ENCODE measurements at places on chromosomes 6 and 20.

GRCh38 chr6:39357998-39358686, 35.6 kb upstream of the KCNK16 start:
- no peak for DNase-seq

DNA sequence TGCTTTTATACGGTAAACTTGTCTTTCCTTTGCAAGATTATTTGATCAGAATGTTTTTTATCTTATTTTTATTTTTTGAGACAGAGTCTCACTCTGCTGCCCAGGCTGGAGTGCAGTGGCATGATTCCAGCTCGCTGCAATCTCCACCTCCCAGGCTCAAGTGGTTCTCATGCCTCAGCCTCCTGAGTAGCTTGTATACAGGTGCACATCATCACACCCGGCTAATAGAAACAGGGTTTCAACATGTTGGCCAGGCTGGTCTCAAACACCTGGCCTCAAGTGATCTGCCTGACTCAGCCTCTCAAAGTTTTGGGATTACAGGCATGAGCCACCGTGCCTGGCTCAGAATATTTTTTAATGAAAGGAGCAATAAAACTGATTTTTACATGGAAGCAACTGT, 8.9 kb upstream of the LPIN3 start:
- no peak for DNase-seq

- DNase-seq: no peak
Measured at GRCh38 chr20:44959082-44959637, 1.0 kb downstream of the TOMM34 start.

GRCh38 chr20:48440916-48441315, 386.9 kb downstream of the PREX1 start:
- DNase-seq: no peak

GRCh38 chr6:83505356-83505755, 7.0 kb upstream of the PRSS35 start:
- no peak for DNase-seq

GRCh38 chr6:71292001-71292400, 3.4 kb downstream of the OGFRL1 start:
- DNase-seq: no peak

GRCh38 chr6:80991316-80991715, 761.2 kb downstream of the TENT5A start:
- DNase-seq: no peak

GRCh38 chr6:158572653-158573541, 13.0 kb downstream of the TMEM181 start:
- DNase-seq: no peak

DNA sequence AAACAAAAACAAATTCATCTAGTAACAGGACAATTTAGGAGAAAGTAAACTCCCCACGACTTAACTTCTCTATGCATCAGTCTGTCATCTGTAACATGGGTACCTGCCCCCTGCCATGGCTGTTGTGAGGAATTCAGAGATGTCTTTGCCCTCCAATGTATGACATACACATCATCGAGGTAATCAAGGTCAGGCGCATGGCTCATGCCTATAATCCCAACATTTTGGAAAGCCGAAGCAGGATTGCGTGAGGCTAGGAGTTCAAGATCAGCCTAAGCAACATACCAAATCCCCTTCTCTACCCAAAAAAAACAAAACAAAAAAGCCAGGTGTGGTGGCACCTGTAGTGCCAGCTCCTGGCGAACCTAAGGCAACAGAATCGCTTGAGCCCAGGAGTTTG, 9.0 kb downstream of the EEF1A1 start:
- no peak for DNase-seq

GRCh38 chr6:84434550-84434949, 207.1 kb upstream of the CEP162 start:
- no peak for DNase-seq

GRCh38 chr6:104653781-104654180, 205.9 kb downstream of the HACE1 start:
- no peak for DNase-seq

DNA sequence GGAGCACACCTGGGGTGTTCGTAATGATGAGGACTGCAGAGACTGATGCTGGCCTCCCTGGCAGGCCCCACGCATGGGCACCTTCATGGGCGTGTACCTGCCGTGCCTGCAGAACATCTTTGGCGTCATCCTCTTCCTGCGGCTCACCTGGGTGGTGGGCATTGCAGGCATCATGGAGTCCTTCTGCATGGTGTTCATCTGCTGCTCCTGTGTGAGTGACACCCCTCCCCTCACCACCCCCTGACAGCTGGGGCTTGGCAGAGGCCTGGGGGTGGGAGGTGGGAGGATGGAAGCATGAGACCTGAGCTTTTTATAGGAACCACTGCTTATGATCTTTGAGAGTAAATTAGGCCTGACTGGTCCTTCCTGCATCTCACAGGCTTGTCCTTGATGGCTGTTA, 6.7 kb downstream of the SLC12A5 start:
- no peak for DNase-seq

GRCh38 chr6:154466139-154466538, 44.3 kb downstream of the CNKSR3 start:
- DNase-seq: no peak
